ENCODE measurements at places on chromosomes 13 and 19.

DNA sequence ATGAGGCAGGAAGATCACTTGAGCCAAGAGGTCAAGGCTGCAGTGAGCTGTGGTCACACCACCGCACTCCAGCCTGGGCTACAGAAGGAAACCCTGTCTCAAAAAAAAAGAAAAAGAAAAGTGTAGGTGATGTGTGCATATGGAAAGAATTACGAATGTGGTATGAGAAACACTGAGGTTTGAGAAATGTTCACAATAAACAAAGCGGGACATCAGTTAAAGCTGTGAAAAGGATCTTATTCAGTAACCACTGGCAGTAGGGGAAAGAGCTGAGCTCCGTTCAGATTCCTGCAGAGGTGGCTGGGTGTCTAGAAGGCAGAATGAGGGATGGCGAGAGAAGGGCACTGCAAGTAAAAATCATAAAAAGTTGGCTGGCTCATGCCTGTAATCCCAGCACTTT, 4.1 kb upstream of the IGSF23 start:
- DNase-seq, result no peak

DNA sequence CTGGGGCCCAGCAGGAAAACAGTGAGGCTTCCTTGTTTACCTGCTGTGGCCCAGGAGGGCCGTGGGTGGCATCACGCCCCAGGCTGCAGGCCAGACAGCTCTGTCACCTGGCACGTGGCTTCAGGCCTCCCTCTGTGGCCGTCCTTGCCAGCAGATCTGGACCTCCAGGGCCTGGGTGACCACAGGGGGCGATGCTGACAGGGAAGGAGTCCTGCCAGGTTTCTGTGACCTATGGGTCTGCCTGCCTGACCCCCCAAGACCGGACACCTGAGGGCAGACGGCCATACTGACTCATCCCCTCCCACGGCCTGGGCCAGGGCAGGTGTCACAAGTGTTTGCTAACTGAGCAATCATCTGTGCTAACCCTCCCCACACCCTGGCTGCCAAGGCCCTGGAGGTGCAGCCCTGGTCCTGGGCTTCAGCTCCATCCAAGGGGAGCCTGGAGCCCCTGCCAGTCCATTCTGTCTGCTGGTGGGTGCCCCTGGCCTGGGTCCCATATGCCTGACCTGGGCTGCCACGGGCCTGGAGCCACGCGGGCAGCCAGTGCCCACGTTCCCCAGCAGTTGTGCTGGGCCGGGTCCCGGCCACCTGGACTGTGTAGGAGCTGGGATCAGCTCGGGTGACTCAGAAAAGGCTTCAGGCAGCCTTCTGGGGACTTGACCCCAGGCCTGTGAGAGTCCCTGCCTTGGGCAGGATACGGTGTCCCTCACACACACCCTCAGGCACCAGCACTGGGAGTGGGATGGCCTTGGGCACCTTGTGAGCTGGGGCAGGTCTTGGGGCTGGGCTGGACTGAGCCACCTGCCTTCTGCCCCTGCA, 3.7 kb downstream of the CDC34 start:
- no peak for DNase-seq

DNA sequence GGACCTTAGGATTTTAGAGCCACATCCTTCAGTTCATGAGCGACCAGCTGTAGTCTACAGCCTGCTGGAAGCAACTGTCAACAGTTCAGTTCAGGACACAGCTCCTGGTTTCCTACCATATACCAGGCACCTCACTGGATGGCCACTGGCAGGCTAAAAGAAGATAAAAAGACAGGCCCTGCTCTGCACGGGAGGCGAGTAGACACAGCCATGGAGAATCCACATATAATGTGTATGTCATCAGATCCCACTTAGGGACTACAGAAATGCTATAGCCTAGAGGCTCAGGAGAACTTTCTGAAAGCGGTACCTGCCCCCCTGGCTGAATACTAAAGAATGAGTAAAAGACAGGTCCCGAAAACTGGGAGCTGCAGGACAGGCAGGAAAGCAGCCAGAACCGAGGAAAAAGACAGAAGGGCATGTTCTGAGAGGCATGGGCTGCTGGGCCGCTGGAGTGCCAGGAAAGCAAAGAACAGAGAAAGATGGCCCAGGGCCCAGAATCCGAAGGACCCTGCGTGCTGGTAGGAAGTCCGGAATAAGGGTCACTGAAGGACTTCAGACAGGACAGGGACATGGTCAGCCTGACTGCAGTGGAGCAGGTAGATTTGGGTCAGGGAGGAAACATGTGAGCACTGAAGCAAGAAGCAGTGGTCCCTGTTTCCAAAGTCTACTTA, 23.5 kb downstream of the DZIP1 start:
- no peak for DNase-seq

- no peak for DNase-seq
These were observed 33.8 kb downstream of the COL4A2 start for GRCh38 chr13:110340812-110341444.

DNA sequence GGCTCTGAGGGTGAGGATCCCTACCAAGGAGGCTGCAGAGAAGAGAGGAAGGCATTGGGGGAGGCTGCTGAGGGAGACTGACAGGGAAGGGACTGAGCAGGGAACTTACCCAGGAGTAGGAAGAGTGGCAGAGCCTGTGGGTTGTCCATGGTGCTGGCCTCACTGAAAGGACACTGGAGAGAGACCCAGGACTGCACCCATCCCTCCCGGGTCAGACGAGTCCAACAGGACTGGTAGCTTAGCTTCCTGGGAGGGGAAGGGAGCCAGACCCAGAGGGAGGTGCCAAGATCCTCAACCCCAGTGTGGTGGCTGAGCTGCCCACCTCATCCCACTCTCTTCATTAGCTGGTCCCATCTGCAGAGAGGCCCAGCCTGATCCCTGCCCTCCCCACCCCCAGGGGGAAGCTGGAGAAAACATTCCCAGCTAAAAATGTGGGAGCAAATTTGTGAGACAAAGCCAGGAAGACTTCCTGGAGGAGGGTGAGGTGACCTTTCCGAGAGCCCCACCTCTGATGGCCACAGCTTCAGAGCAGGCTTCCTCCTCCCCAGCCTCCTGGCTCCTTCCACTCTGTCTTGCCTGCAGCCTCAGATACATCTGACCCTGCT, at the start of gene VSIG10L:
TSS of gene VSIG10L (minus strand) at position 164 of the 605 bp plus-strand sequence. CDS start at position 149, 15 bp downstream.
- no peak for DNase-seq

- no peak for DNase-seq
These were observed 66.8 kb upstream of the RAP2A start for GRCh38 chr13:97367016-97367822.

- no peak for DNase-seq
These were observed 104.2 kb downstream of the TDRD3 start for GRCh38 chr13:60501236-60501635.

- no peak for DNase-seq
These were observed 71.9 kb upstream of the IRS2 start for GRCh38 chr13:109858319-109858718.

DNA sequence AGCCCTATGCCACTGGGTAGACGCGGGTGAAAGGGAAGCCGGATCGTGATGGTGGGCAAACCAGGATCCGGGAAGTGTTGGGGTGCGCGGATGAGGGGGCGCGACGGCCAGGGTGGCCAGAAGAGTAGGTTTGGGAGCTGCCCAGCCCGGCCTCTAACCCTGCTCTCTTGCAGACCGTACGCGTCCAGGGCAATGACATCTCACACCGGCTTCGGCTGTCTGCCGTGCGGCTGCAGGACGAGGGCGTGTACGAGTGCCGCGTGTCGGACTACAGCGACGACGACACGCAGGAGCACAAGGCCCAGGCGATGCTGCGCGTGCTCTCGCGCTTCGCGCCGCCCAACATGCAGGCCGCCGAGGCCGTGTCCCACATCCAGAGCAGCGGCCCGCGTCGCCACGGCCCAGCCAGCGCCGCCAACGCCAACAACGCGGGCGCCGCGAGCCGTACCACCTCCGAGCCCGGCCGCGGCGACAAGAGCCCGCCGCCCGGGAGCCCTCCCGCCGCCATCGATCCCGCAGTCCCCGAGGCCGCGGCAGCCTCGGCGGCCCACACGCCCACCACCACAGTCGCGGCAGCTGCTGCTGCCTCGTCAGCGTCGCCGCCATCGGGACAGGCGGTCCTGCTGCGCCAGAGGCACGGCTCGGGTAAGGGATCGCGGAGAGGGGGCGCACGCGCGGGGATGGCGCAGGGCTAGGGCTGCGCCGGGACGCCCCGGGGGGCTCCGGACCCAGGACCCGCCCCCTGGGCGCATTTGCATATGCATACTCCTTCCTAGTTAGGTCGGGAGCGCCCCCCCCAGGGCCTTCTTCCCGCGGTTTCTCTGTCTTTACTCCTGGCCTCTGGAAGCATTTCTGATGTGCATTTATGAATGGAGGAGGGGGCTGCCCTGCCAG, 4.1 kb downstream of the VSTM2B start:
- no peak for DNase-seq

DNA sequence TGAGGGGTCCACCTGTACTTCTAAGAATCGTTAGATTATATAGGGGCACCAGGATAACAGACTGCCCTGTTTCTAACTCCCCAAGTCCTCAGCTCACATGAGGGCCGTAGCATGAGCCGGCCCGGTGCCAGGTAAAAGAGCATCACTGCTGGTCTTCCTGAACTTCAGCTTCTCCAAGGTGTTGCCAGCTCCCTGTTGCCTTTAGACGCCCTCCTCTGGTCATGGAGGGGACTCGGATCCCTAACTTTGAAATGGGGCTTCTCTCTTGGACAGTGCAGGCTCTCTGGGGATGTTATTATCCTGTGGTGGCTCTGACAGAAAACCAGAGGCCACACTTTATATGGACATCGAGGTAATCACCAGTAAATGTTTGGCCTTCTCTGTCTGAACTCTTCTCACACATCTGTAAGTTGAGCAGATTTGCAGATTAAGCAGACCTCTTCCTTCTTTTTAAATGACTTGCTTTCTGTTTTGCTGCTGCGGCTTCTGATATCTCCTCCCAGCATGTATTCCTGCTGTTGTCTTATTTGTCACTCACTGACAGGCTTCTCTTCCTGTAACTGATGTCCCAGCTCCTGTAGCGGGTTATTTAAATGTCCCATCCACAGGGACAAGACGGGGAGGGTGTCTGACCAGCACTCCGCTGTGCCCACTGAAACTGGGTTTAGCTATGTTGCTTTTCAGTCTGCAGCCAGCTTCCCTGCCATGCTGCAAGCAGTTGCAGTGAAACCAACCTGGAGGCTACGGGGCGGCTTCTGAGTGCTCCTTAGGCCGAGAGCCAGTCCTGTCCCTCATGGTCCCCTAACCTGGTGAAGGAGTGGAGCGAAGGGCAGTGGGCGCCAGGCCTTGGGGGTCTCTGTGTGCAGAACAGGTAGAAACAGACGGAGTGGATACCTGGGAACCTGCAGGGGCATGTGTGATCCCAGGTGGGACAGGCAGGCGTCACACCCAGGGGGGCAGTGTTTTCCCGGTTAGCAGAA, 39.2 kb downstream of the TSSK6 start:
- no peak for DNase-seq

- DNase-seq, result no peak
These were observed 5.6 kb downstream of the GFY start for GRCh38 chr19:49430678-49431329.

DNA sequence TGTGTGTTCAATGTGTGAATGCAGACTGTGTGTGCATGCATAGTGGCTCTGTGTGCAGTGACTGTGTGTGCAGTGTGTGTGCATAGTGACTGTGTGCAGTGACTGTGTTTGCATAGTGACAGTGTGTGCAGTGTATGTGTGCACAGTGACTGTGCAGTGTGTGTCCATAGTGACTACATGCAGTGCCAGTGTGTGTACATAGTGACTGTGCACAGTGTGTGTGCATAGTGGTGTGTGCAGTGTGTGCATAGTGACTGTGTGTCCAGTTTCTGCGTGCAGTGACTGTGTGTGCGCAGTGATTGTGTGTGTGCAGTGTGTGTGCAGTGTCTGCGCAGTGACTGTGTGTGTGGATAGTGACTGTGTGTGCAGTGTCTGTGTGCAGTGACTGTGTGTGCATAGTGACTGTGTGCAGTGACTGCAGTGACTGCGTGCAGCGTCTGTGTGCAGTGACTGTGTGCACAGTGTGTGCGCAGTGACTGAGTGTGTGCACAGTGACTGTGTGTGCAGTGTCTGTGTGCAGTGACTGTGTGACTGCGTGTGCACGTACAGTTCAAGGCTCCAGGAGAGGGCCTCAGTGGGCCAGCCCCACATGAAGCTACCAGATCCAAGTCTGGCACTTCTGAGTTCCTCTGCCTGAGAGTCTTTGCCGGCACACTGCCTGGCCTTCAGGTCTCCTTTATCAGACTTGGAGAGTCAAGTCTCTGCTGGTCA, 90.3 kb downstream of the IER2 start:
- DNase-seq, result no peak

GRCh38 chr13:102405499-102406100, 3.8 kb upstream of the FGF14 start:
- DNase-seq, result no peak

DNA sequence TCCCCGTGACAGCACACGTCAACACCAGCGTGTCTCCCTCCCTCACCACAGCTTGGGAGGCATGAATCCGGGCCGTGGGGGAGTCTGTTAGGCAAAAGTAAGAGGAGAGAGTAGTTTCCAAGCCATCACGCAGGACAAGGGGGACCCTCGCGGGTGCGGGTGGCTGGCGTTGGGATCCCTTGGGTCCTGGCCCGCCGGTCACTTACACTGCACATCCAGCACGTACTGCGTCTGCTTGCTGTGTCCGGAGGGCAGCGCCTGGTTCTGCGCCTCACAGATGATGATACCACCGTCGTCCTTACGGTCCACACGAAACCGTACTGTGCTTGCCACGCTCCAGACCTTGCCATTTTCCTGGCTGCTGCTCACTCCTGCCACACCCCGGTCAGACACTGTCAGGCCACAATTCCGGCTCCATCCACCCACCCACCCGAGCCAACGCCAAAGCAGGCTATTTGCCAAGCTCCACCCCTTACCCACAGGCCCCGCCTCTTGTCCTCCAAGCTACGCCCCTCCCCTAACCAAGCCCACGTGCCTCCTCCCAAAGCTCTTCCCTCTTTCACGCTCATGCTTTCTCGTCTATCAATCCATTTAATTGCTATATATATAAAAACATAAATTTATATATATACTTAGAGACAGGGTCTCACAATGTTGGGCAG, 6.6 kb upstream of the ZNF428 start:
- DNase-seq, result no peak

GRCh38 chr19:4914736-4915501, 5.6 kb downstream of the UHRF1 start:
- no peak for DNase-seq

- peak; percentile 90 for DNase-seq
These were observed 33.0 kb upstream of the MRI1 start for GRCh38 chr19:13731147-13731964.

DNA sequence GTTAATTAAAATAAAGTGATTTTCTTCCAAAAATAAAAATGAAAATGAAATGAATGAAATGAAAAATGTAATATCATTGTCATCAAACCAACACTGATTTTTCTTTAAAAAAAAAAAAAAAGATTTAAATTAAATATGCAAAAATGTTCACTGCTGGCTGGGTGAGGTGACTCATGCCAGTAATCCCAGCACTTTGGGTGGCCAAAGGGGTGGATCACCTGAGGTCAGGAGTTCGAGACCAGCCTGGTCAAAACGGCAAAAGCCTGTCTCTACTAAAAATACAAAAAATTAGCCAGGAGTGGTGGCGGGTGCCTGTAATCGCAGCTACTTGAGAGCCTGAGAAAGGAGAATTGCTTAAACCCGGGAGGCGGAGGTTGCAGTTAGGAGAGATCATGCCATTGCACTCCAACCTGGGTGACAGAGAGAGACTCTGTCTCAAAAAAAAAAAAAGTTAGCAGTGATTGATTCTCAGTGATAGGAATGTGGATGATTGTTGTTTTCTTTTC, 44.6 kb upstream of the LSM14A start:
- DNase-seq, result no peak

GRCh38 chr13:50130123-50130946, 115.1 kb downstream of the KCNRG start:
- no peak for DNase-seq

- peak; percentile 83 for DNase-seq
These were observed 158.2 kb downstream of the NALCN start for GRCh38 chr13:101258071-101258470.

GRCh38 chr13:41654796-41655195, 197.4 kb downstream of the RGCC start:
- no peak for DNase-seq

GRCh38 chr19:43639519-43640423, at the start of gene CADM4:
Gene CADM4, minus strand, starts transcription at chr19:43639850. Its CDS starts 60 bp downstream, at chr19:43639790.
- DNase-seq, result no peak

Measured in NCI-H187 (cell line).